ENCODE measurements at places on chromosomes 13 and 19.
A peak's percentile ranks its signal among the peaks of the same experiment; 100 is the strongest.

GRCh38 chr13:50650592-50651504, 192.6 kb downstream of the DLEU7 start:
- no peak for DNase-seq

DNA sequence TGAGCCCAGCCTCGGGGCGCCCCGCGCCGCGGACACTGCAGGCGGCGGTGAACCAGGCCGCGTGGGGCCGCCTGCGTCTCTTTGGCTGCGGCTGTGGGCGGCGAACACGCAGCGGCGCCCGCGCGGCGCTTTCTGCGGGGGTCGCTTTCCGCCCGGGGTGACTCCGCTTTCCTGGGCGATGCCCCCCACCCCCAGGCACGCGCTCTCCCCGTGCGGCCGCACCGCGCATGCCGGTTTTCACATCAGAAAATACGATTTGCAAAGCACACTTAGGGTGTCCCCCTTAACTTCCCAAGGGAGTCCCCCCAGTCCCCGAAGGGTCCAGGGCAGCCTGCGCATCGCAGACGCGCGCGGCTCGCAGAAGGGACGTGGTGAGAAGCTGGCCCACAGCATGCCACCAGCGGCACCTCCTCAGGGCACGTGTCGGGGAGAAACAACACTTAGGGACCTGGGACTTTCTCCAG, 5.3 kb downstream of the F7 start:
- no peak for DNase-seq

DNA sequence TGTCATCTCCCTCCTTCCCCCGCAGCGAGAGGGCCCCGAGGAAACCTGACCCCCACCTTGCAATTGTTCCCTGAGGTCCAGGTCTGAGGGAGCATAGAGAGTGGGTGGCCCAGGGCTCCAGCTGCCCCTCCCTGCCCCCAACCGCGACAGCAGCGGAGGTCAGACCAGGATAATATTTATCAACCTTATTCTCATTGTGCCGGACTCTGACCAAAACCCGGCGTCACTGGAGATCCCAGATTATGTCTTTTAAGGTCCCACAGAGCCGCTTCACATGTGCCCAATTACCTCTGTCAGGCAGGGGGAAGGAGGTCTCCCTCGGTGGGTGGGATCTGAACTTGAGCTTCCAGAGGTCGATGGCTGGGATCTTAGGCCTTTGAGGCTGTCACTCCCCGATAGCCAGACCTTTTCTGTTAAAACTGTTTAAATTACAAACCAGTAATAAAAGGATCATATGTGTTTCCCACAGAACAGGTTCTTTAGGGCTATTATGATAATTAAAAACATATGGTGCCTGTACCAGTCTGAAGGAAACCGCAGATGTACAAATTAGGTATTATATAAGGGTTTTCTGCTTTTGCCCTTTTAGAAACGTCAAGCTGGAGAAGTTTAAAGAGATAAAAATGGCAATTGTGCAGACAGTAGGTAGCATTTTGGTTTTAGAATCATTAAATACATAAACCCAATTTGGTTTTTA, 195.5 kb downstream of the ZNF536 start:
- no peak for DNase-seq

- no peak for DNase-seq
Observed at GRCh38 chr13:42859760-42860159, 78.4 kb downstream of the FAM216B start.

- DNase-seq = no peak
Observed at GRCh38 chr19:35514282-35514809, 897 bp upstream of the DMKN start.

DNA sequence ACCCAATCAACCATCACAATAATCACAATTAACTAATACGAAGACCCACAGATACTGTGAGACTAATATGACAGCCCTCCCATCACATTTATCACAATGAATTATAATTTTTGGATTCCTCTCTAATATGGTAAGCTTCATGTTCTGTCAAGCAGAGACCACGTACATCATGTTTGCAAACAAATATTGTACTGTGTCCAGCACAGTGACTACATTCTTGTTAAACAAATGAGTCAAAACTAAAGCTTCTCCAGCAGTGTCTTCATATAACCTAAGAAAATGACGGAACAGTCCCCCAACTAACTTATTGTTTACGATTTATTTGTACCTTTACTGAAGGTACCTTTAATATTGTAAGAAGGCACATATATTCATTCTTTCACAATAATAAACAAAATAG, 292.6 kb downstream of the ENOX1 start:
- no peak for DNase-seq

- no peak for DNase-seq
Observed at GRCh38 chr13:48403151-48403631, 9.7 kb downstream of the LPAR6 start.

- no peak for DNase-seq
Observed at GRCh38 chr19:9818175-9818733, 625 bp downstream of the FBXL12 start.

DNA sequence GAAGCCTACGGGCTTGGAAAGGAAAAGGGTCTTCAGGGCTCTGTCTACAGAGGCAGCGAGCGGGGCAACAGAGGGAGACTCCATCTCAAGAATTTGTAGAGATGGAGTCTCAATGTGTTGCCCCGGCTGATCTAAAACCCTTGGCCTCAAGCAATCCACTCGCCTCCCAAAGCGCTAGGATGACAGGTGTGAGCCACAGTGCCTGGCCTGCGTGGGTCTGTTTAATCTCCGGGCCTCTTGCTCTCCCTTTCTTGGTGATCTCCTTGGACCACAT, 8.1 kb downstream of the RPS9 start:
- DNase-seq = no peak

- DNase-seq = peak; percentile 5
Observed at GRCh38 chr13:109945206-109945960, 159.0 kb upstream of the IRS2 start.

DNA sequence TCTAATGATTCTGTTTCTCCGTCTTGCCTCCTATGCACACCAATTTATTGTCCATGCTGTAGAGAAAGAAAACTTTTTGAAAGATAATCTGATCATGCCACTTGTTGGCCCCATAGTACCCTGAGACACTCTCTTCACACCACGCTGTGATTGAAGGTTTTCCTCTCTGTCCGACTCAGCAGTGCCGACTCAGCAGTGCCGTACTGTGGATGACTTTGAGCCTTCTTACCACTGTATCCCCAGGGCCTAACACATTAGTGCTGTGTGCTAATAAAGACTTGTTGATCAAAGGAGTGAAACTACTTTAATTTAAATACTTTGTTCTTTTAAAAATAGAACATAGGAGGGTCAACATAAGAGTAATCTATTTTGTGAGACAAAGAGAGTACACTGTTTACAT, 429.6 kb downstream of the KLF12 start:
- no peak for DNase-seq

All from H4 (cell line).